ENCODE measurements at places on chromosomes 1 and 21. TPM values are rescaled to one million over a fixed set of nuclear protein-coding genes. Genes with fewer than 3 reads are reported as not detected.

- DNase-seq = no peak
Observed at GRCh38 chr1:163308811-163309210, 12.9 kb upstream of the NUF2 start.

DNA sequence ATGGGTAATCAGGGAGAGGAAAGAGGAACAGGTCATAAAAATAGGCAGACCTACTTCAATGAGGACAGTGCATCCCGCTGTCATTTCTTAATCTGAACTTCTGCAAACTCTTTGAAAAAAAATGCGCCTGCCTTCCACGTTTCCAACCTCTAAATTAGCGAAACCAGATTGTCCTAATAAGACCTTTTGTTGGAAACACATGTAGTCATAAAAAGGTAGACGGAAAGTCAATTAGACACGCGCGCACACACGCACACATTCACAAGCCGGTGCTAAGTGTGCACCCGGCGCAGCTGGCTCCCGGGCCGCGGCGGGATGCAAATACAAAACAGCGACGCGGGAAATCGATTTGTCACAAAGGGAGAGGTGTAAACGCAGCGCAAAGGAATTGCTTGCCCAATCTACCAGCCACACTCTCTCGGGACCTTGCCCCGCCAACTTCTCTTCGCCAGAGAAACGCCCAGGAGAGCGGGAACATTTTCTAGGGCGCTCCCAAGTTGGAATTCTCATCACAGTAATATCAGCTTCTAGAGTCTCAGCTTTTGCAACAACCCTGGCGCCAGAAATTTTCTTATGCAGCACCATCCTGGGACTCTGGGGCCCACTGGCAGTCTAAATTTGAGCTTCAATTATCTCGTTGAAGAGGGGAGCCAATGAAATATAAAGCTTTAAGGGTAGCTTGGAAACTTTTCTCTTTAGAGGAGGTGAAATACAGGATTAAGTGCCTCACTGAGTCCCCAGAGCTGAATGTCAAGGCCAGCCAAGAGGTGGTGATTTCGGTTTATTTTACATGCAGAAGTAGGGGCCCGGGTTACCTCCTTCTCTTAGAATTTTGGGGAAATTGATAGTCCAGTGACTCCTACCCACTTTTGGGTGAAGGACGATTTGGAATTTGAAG lies 4.5 kb downstream of the PRRX1 start:
- no peak for DNase-seq

GRCh38 chr1:150213170-150214098 lies 22.5 kb downstream of the ANP32E start:
- peak; percentile 95 for DNase-seq

GRCh38 chr1:174736831-174737230 lies 262.9 kb upstream of the CACYBP start:
- no peak for DNase-seq

- DNase-seq = peak; percentile 37
Observed at GRCh38 chr21:37916310-37917051, at the start of gene KCNJ6. KCNJ6 (minus strand) TSS chr21:37916457; CDS start chr21:37840682, 75,775 bp downstream.

GRCh38 chr1:68115308-68115707 lies 64.9 kb upstream of the DIRAS3 start:
- no peak for DNase-seq

- DNase-seq = no peak
Observed at GRCh38 chr21:34360488-34361241, 3.1 kb upstream of the KCNE2 start.

- no peak for DNase-seq
Observed at GRCh38 chr1:172952516-172952915, 98.2 kb downstream of the TNFSF18 start.

HUNK gene
- polyA plus RNA-seq = 2.6 TPM

ITPKB gene
- polyA plus RNA-seq = 3.8 TPM

B3GALT2 gene
- polyA plus RNA-seq = 0.99 TPM

ACBD6 gene
- 25.1 TPM for polyA plus RNA-seq

BCAN gene
- polyA plus RNA-seq = not detected

TIE1 gene
- polyA plus RNA-seq = 6.9 TPM

Data from pancreas (tissue), 10 donors.